NAMALWA (cell line): ENCODE measurements at places on chromosomes 3 and 15.

DNA sequence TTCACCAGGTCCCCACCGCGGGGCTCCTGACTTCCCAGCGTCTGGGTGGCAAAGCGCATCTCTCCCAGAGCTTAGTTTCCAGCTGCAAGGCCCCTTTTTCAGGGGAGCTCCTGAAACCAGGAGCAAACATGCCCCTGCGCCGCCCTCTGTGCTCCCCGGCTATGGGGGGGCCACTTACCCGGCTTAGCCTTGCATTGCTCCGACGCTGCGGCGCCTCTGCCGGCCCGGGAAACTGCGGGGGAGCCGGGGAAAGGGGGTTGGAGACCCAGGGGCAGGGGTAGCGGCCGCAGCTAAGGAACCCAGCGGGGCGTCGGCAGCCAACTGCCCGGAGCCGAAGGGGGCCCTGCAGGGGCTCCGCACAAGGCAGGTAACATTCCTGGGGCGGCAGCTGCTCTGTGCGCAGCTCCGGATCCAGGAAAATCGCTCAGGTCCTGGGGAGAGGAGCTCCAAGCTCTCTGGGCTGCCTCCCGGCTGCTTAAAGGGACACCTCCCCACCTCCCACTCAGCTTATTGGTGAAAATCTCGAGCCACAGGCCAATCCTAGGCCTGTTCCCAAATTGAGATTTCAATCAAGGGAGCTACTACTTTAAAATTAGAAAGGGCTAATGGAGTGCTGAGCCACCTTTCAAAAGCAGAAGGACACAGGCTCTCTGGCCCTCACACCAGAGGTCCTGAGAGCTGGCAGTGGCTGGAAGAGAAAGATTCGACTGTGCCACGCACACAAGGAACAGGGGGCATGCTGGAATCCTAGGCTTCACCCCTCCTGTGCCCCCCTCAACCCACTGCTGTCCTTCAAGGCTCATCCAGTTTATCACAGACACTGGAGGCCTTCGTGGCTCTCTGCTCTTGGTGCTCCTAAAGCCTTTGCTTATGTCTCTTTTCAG is 42.7 kb upstream of the PRICKLE2 start:
- DNase-seq, result no peak

- peak; percentile 95 for DNase-seq
These were observed 81.9 kb downstream of the CHL1 start for GRCh38 chr3:278300-279064.

- no peak for DNase-seq
These were observed 2.3 kb downstream of the B3GNT5 start for GRCh38 chr3:183255348-183255730.

GRCh38 chr3:159787794-159788205 is 200.8 kb upstream of the IL12A start:
- DNase-seq, result no peak

GRCh38 chr15:84874981-84875699 is 9.3 kb upstream of the SLC28A1 start:
- DNase-seq, result no peak

DNA sequence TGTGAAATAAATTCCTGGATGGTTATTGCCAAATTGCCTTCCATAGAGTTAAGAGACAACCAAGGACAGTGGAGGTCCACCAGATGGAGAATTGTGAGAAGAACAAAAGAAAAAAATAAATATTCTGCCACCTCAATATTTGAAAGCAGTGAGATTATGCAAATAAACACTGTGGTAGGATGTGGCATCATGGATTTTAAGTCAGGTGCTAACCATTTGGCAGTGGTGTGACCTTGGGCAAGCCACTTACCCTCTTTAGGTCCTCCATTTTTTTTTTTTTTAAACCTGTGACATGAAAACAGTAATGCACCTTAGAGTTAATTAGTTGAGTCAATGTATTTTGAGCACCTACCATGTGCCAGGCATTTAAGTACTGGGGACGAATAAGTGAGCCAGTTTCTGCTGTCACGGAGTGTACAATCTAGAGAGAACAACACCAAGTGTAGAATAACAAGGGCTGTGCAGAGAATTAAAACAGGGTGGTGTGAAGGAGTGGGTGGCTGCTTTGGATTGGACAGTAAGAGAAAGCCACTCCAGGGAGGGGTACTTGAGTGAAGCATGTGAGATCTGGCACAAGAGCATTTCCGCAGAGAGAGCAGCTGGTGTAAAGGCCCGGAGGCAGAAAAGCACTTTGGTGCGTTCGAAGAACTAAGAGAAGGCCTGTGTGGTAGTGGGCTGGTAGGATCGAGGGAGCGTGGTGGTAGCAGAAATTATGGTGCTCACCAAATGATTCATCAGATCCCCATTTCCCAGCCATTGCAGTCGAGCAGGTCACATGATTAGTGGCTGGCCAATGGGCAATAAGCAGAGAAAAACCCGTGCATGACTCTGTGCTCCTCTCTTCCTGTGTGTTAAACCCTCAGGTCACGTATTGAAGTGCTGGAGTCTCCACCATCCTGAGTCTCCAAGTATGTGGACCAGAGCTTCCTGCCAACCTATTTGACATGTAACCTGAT is 39.2 kb downstream of the CCK start:
- DNase-seq, result peak; percentile 19

DNA sequence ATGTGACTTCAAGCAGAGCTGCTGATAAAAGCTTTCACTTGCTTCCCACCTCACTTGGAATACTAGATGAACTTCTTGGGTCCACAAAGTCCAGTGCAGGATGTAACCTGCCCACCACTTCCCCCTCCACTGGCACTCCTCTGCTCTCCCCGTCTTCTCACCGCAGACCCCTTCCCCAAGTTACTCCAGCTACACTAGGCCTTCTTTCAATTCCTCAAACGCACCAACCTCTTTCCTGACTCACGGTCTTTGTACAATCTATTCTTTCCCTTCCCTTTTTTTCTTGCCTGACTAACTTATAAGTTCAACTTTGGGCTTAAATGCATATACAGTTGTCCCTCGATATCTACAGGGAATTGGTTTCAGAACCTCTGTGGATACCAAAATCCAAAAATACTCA is 5.2 kb upstream of the ATP13A3 start:
- DNase-seq, result peak; percentile 20

DNA sequence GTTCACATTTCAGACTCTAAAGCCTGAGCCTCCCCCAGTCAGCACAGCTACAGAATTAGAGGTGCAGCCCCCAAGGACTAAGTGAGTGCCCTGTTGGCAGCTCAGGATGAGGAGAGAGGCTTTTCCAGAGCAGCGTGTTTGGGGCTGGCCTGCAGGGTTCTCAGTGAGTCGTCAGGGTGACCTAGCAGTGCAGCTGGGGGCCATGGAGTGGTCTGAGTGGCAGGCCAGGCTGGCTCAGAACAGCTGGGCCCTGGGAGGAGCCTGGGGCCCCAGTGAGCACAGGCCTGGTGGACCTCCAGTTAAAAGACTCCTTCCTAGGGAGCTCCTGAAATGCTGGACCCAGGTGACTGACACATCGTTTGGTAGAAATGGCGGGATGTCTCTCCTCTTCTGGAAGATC is 108.3 kb downstream of the SLC49A4 start:
- no peak for DNase-seq

DNA sequence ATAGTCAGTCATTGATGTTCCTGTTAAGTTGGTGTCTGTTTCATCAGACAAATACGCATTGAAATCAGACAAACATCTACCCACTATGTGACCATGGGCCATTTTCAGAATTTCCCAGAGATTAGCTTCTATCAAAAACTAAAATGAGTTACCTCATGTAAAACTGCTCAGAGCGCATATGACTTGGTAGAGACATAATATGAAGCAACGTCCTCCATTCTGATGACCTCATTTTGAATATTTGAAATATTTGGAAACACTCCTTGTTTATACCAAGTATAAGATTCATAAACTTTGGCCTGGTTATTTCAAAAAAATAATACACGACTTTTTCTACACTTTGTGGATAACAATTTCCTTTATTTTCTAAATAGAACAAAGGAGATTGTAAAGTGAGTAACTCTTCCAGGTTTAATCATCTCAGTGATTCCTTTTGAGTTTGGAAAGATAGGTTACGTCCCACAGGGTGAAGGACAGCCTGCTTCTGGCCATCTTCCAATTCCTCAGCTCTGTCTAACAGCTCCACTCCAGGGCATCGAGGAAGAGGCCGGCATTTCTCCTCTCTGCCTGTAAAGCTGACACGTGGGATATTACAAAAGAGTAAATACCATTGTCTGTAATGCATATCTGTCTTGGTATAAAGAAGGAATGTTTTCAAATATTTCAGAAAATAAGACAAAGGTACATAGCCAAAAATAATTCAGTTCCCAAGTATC is 122.6 kb downstream of the CADM2 start:
- DNase-seq, result no peak

DNA sequence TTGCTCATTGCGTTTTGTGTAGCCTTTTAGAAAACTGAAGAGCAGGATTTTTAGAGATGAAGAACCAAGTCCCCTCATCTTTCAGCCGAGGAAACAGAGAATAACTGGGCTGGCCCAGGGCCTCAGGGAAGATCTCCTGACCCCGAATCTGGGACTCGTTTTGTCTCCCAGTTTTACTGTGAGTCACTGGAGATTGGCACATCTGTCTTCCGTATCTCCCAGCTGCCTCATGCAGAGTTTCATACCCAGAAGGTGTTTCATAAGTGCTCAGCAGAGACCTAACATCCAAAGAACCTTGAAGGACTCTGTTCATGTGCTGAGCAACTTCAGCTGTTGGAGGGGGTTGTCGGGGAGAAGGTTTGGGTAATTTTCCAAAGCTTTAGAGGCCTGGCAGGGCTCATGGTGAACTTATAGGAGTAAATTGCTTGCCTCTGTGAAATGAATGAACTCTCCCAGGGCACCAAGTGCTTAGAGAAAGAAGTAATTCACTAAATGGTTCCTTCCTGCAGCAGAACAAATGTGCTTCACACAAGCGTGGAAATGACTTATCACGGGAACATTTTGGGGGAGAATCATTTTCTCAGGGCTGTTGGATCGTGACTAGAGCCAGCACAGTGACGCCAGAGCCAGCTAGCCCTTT is 121.4 kb downstream of the FAM43A start:
- DNase-seq, result no peak

- peak; percentile 88 for DNase-seq
These were observed 45.0 kb downstream of the ZNF860 start for GRCh38 chr3:32026593-32026992.

DNA sequence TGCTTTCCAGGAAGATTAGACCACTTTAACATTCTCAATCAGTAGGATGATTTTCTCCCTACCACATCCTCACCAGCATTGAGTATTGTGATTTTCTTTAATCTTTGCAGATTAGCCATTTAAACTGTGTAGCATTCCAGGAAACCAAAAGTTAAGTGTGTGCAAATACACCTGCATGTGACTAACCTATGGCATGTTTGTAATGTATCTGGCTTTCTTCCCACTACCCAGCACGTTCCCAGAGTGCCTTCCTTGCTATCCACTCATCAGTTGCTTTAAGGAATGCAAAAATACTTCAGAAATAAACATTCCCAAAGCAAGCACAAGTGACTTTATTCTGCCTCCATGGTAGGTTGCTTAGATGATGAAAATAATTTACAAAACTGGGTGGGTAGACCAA is 74.2 kb downstream of the ATG7 start:
- no peak for DNase-seq

GRCh38 chr3:129919806-129920205 is 26.3 kb upstream of the TMCC1 start:
- DNase-seq, result no peak

DNA sequence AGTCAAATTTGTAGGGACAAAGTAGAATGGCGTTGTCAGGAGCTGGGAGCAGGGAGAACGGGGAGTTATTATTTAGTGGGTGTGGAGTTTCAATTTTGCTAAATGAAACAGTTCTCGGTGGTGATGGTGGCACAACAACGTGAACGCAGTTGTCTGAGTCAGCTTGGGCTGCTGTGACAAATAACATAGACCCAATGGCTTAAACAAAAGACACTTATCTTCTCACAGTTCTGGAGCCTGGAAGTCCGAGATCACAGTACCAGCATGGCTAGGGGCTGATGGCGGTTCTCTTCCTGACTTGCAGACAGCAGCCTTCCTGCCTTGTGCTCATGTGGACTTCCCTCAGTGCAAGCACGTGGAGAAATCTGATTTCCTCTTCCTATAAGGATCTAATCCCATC is 90.2 kb downstream of the CHSY1 start:
- no peak for DNase-seq

GRCh38 chr15:98669638-98670037 is 21.3 kb downstream of the IGF1R start:
- DNase-seq, result no peak

DNA sequence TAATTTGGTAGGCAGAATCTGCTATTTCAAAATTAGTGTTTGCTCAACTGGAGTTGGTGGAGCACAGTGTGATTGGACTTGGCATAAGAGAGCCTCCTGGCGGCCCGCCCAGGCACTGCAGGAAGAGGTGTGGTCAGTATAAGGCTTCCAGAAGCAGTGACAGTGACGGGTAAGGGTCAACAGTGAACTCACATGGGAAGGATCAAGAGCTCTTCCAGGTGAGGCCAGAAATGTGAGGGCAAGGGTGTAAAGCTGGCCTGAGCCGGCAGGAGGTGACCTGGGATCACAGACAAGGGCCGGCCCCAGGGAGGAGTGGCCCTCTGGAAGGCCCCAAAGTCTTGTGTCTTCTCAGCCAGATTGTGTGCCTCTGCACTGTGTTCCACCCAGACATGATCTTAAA is 93.2 kb upstream of the RNF7 start:
- DNase-seq, result peak; percentile 72

DNA sequence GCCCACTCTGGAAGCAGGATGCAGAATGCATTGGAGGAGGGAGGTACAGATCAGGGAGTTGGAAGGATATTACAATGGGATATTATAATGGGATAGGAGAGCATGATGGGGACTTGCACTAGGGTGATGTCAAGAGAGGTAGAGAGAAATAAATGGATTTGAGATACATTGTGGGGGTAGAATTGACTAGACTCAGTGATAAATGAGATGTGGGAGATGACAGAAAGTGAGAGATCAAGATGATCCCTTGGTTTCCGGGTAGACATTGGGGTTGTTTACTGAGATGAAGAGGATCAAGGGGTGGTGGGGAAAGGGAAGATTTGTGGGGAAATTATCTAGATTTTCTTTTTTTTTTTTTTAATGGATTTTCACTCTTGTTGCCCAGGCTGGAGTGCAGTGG is 42.7 kb downstream of the BFSP2 start:
- no peak for DNase-seq

- DNase-seq, result no peak
These were observed 53.6 kb downstream of the GHSR start for GRCh38 chr3:172394692-172395091.

GRCh38 chr3:29705906-29706844 is 425.3 kb downstream of the RBMS3 start:
- no peak for DNase-seq

DNA sequence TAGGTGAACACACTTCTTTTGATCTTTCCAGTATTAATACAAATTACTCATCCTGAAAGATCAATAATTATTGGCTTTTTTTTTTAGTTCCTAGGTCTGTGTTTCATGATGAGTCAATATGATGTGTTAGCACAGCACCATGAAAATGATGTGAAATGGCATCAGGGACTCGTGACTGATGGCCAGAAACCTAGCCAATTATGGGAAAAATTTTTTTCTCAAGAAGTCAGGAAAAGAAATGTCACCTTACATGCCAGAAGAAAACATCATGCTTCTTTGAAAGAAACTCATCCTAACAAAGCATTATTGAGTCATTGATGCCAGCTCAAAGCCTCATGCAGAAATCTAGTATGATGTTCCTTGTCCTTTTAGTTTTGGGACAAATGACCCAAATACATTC is 468.3 kb upstream of the CBLB start:
- no peak for DNase-seq
